H1 (cell line): ENCODE measurements at places on chromosomes 13 and 19. TPM values are rescaled to one million over a fixed set of nuclear protein-coding genes. Genes with fewer than 3 reads are reported as not detected.

The OR7A5 gene
- not detected in 2 replicates for total RNA-seq

The PCDH9 gene
- total RNA-seq: 0.60 and 0.77 TPM in 2 replicates

The ZNF793 gene
- 11.6 and 13.3 TPM in 2 replicates for total RNA-seq

The BLOC1S3 gene
- 6.0 and 8.0 TPM in 2 replicates for total RNA-seq

The KIR3DL1 gene
- total RNA-seq: not detected in 2 replicates

GRCh38 chr13:97224544-97225300, 2.6 kb downstream of the MBNL2 start:
- H3K27me3 ChIP-seq: peaks cover 64% of the 10 kb centered on the region
- no peaks in the 10 kb centered on the region for H3K36me3 ChIP-seq
- no peak overlapping the region for H3K4me3 ChIP-seq
- H3K27ac ChIP-seq: no peak overlapping the region
- peaks cover 1% of the 10 kb centered on the region; the same call in 1 of the 2 replicates for H3K4me1 ChIP-seq

- no peak overlapping the region for H3K4me3 ChIP-seq
- no peak for DNase-seq
- H3K27ac ChIP-seq: no peak overlapping the region
Observed at GRCh38 chr13:65656740-65657329, 1573.3 kb downstream of the PCDH9 start.

GRCh38 chr19:10981252-10981895, 20.5 kb downstream of the SMARCA4 start:
- no peak for DNase-seq
- H3K4me1 ChIP-seq: no peaks in the 10 kb centered on the region; the same call in 1 of the 2 replicates
- no peak overlapping the region for H3K4me3 ChIP-seq

DNA sequence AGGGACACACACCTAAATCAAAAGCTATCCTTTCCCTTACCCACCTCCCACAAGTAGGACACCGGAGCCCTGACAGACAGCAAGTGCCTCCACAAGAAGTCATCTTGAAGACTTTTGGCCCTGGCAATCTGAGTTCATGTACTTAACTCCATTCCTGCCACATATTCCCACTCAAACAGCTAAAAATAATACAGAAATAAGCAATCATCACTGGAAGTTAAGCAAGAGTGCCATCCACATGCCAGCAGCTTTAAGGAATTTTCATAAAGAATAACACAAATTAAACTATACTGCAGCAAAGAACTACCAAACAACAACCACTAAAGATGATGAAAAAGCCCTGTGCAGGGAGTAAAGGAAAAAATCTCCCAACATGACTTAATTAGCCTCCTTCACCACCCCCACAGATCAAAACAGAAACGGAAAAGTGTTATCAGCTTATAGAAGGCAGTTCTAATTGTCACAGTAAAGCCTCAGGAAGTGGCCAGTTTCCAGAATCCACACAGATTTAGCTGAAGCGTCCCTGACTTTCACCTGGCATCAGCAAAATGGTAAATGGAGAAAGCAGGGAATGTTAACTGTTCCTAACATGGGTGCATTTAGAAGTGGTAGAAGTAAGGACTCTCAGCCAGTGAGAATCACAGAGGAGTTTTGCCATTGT, 343.9 kb downstream of the TBC1D4 start:
- no peak for DNase-seq
- no peak overlapping the region for H3K27ac ChIP-seq
- H3K36me3 ChIP-seq: no peaks in the 10 kb centered on the region
- no peaks in the 10 kb centered on the region for H3K4me1 ChIP-seq
